ENCODE measurements at places on chromosomes 1 and 21.

- no peak for DNase-seq
Measured at GRCh38 chr21:32322676-32323075, 24.0 kb downstream of the MRAP start.

DNA sequence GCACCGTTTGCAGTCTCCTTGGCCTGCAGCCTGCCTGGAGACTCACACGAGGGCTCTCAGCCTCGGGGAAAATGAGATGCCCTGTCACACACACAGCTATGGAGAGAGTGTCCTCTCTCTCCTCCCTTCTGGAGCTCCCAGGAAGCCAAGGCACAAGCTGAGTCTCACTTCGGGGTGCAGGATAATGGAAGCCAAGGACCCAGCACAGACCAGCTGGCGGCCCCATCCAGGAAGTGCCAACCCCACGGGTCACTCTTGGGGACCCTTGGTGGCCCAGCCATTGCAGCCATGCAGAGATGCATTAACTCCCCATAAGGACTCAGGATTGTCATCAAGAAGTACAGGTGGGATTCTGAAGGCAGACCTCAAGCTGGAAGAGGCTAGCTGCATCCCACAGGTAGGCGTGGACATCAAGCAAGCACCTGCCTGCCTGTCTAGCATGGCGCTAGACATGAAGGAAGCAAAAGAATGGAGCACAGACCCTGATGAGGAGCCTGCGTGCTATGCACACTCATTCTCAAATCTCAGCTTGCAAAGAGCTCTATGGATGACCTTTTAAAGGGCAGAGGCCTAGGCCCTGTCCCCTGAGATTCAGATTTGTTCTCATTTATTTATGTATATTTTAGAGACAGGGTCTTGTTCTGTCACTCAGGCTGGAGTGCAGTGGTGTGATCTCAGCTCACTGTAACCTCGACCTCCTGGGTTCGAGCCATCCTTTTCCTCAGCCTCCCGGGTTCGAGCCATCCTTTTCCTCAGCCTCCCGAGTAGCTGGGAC lies 49.9 kb downstream of the IRF2BP2 start:
- DNase-seq, result no peak

DNA sequence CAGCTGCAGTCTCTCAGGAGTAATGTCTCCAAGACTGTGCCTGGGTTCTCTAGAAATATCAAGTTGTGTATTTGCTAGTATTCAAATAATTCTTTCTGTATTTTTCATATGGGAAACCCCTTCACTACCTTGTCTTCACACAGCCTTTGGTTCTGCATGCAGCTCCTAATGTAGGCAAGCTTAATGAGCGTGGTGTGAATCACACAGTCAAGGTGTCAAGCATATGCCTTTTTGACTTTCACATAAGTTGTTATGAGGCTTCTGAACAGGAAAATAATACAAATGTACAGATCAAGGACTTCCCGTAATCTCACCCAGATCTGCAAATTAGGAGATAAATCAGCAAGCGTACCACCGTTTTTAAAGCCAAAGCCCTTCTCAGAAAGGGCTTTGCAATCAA lies at the start of gene FCRL3:
Gene FCRL3, minus strand, starts transcription at position 38 of the 400 bp plus-strand sequence. CDS start 280 bp downstream, outside the sequence.
- no peak for DNase-seq

GRCh38 chr1:95451904-95452303 lies 217.9 kb downstream of the RWDD3 start:
- DNase-seq, result no peak

- no peak for DNase-seq
Measured at GRCh38 chr1:9324246-9325096, 31.8 kb downstream of the SPSB1 start.

- no peak for DNase-seq
Measured at GRCh38 chr1:64836802-64837201, 91.9 kb downstream of the RAVER2 start.

- DNase-seq, result no peak
Measured at GRCh38 chr1:61388566-61388965, 306.2 kb downstream of the NFIA start.

GRCh38 chr1:44718091-44718490 lies 12.9 kb downstream of the RNU5D-1 start:
- DNase-seq, result no peak

DNA sequence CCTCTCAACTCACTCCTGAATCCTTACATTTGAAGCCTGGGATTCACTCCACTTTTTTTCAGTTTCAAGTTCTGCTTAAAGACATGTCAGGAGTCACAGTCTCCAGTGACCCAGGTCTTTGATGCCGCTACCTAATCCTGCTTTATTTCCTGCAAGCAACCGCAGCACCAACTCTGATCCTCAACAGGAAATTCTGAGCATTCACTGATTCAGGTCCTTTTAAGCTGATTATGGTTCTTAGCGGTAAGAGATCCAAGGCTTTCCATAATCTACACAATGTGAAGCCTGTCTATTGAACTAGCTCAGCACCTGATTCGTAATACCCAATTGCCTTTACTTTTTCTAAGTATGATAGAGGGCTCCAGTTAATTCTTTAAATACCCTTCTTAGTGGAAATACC lies 43.7 kb upstream of the PIGC start:
- no peak for DNase-seq

DNA sequence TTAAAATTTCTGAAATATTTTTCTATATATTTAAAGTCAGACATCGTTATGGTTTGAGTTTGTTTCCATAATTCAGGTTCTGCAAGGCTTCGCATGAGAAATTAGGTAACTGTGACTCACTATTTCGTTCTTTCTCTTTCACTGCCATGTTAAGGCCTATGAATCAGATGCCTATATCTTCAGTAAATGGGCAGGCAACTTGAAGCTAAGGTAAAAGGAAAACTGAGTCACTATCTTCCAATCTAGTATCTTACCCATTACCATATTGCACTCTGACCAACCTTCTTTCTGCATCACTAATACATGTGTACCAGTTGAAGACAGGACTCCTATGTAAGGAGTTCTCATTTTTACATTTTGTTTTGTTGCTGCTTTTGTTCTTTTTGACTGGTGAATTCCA lies 37.8 kb downstream of the PYHIN1 start:
- DNase-seq, result no peak

DNA sequence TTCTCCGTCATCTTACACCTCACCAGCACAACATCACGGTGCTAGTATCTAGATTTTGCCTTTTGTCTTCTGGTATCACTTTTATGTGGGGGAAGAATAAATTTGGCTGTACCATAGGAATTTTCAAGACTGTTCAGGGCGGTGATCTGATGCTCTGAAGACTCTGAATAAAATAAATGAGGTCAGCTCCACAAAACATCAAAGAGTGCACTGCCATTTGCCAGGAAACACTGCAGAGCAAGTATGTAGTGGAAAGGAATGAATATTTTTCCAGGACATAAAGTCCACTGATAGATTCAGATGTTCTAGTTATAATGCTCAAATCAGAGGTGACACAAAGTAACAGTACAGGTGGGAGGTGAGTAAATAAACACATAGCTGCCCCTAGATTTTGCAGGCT lies 56.3 kb downstream of the ZP4 start:
- DNase-seq, result no peak

GRCh38 chr1:229300099-229300757 lies 29.3 kb downstream of the RAB4A start:
- DNase-seq, result no peak

DNA sequence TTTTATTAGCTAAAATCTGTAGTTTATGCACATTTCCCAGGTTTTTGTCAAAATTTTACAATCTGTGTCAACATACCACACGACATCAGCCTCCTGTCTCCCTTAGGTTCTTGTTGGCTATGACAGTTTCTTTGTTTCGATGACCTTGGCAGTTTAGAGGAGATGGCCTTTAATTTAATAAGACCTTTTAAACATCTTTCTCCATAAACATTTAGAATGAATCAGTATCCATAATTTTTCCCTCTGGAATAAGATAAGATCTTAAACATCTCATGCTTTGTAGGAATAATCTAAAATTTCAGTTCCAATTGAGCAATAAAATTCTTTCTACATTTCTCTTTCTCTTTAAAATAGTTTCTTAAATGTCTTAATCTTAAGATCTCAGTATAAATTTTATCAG lies 28.7 kb upstream of the DYRK1A start:
- no peak for DNase-seq

Measured in glutamatergic neuron (in vitro differentiated cells).